ENCODE measurements at places on chromosomes 11 and 22.
A peak's percentile ranks its signal among the peaks of the same experiment; 100 is the strongest.

DNA sequence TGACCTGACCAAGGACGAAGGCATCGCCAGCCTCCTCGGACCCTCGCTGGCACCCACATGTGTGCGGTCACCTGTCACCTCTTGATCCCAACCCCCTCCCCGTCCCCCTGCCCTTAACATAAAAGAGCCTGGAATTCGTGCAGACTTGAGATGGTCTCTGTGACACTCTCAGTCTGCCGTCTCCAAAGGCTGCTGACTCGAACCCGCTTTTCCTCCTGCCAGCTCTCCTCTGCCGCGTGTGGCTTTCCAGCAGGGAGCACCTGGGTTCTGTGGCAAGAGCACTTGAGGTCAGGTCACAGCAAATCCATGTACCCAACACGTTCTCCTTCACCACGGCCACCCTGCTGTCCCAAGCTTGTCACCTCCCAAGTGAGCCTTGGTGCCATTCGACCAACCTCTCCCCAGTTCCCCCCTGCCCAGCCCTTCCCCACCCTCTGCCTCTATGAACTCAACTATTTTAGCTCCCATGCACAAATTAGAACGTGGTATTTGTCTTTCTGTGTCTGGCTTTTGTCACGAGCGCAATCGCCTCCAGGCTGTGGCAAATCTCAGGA is 207.6 kb downstream of the BRD1 start:
- DNase-seq, result no peak

- DNase-seq, result no peak
These were observed 9.4 kb upstream of the PPM1F start for GRCh38 chr22:21961886-21962654.

GRCh38 chr11:124470561-124471227 is 25.2 kb upstream of the OR8B8 start:
- DNase-seq, result peak; percentile 20

DNA sequence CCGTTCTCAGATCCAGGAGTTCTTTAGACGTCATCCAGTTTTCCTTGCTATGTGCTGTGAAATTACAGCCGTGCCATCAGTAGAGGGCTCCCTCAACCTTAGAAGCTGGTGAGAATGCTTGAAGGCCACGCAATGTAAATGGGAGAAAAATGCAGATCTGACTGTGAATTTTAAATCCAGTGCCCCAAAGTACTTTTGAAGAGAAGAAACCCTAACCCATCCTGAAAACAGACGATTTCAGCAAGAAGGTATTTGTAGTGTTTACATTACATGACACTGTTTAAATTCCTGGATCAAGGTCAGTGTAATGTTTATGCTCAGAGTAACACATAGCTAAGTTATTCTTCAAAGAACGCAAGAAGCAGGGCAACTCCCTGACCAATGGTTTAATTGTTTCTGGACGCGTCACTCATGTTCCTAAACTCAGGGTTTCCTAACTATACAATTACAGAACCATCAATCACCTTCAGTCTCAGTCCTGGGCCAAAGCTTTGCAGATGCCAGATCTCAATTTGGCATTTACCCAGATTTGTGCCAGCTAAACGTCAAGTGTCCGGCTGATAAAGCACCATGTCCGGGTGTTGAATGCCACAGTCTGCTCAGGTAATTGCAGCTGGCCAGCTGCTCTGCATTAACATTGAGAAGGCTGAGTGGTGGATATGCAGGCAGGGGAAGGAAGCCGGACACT is 38.2 kb downstream of the ADAMTS8 start:
- DNase-seq, result no peak

- no peak for DNase-seq
These were observed 13.1 kb downstream of the CCDC34 start for GRCh38 chr11:27349919-27350318.

GRCh38 chr22:35641494-35642120 is 6.6 kb upstream of the APOL6 start:
- DNase-seq, result no peak

GRCh38 chr22:24753914-24754313 is 20.6 kb downstream of the PIWIL3 start:
- DNase-seq, result peak; percentile 48

- DNase-seq, result no peak
These were observed 21.1 kb downstream of the EIF3F start for GRCh38 chr11:8008212-8008611.

- DNase-seq, result no peak
These were observed 17.8 kb upstream of the CARS1 start for GRCh38 chr11:3074912-3075589.

- DNase-seq, result no peak
These were observed 860 bp downstream of the TMEM184B start for GRCh38 chr22:38271927-38272372.

GRCh38 chr22:35523167-35523947 is 17.3 kb upstream of the RASD2 start:
- no peak for DNase-seq

GRCh38 chr11:128790196-128790595 is 76.9 kb downstream of the KCNJ1 start:
- DNase-seq, result peak; percentile 21

- no peak for DNase-seq
These were observed 65.5 kb downstream of the AAMDC start for GRCh38 chr11:77886401-77886800.

- no peak for DNase-seq
These were observed 615.6 kb downstream of the TBC1D22A start for GRCh38 chr22:47377926-47378560.

GRCh38 chr11:70912226-70912840 is 340.0 kb downstream of the SHANK2 start:
- DNase-seq, result no peak

DNA sequence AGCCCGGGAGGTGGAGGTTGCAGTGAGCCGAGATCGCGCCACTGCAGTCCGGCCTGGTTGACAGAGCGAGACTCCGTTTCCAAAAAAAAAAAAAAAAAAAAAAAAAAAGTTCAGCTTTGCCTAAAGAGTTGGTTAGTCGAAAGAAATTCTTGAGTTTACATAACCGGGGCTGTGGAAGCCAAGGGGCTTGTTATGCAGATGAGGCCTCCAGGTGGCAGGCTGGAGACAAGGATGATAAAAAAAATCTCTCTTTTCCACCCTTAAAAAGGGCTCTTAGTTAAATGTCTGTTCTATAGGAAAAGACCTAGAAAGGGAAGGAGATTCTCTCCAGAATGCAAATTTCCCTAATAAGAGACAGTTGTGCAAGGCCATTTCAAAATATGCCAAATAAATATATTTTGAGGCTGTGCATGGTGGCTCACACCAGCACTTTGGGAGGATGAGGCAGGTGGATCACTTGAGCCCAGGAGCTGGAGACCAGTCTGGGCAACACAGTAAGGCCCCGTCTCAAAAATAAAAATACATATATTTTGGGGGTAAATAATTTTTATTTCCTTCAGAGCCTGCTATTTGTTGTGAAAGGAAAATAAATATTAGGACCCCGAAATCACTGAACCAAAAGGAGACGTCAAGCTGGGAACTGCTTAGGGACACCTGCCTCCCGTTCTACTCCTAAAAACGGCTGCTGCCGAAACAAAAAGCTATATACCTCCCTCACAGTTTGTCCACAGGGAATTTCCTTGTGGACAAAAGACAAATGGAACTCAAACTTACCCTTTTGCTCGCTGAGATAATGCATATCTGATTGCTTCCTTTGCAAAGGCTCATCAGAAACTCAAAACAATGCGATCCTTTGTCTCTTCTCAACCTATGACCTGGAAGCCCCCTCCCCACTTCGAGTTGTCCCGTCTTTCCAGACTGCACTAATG is 2.4 kb upstream of the IFITM2 start:
- DNase-seq, result peak; percentile 55

GRCh38 chr11:1085440-1086170 is 10.9 kb downstream of the MUC2 start:
- no peak for DNase-seq

DNA sequence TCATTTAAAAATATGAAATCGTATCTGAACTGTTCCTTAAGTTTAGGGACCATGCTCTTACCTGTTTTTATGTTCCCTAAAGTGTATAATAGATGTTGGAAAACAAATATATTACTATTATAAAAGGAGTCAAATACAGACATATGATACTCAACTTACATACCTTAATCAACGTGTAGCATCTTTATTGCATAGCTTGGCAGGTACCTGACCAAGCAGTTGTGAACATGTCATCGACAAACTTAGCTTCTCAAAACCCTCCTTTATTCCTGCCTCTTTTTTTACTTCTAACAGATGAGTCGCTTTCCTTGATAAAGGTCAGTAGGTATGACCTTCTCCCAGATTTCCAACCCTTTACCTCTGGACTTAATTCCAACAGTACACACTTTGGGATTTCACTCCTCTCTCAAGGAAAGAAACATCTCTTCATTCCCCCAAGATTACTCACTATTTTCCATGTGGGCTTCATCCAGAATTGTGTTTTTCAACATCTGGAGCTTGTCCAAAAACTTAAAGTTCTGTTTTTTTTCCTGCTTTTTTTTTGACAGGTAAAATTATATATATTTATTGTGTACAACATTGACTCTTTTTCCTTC is 11.9 kb downstream of the HIPK3 start:
- no peak for DNase-seq

DNA sequence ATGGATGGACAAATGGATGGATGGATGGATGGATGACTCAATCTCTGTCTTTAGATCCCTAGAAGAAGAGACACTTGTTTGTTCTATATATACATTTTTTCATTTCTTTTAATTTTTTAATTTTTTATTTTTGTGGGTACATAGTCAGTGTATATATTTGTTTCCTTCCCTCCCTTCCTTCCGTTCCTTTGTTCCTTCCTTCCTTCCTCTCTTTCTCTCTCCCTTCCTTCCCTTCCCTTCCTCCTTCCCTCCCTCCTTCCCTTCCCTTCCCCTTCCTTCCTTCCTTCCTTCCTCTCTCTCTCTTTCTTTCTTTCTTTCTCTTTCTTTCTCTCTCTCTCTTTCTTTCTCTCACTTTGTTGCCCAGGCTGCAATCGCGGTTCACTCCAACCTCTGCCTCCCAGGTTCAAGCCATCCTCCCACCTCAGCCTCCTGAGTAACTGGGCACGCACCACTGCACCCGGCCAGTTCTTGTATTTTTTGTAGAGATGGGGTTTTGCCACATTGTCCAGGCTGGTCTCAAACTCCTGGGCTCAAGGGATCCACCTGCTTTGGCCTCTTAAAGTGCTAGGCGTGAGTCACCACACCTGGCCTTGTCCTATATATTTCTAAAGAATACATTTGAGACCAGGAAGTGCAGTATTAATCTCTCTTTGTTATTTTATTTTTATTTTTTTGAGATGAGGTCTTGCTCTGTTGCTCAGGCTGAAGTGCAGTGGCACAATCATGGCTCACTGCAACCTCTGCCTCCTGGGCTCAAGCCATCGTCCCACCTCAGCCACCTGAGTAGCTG is 42.5 kb upstream of the AQP11 start:
- DNase-seq, result no peak

DNA sequence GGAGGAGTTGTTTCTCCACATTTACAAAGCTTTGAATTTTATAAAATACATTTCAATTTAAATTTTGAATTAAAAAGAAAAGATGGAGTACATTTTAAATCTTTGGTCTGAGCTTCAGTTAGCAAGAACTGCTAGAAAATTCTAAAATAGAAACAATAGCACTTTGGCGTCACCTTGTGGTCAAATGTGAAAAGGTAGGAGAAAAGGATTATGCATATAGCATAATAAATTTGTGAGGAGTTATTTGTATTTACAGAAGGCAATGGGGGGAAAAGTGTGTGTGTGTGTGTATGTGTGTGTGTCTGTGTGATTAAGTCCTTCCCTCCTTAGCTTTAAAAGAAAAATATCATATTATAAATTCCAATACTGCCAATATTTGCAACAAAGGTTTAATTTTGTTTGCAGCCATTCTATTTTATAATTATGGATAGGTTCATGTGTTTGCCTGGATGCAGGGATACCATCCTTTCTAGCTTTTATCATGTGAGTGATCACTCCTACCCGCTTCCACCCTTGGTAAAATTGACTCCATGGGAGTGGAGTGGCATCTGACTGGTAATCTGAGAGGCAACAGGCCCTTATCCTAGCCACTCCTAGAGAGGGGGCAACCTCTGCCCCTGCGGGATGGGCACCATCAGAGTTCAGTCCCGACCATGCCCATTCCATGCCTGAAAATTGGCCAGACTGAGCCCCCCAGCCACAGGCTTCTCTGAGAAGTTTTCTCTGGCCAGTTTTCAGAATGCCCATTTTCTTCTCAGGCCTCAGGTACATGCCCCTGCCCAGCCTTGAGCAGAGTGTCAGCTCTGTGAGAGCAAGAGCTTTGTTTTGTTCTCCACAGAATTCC is 13.6 kb upstream of the LGR4 start:
- peak; percentile 70 for DNase-seq

- no peak for DNase-seq
These were observed 55.2 kb upstream of the WNT7B start for GRCh38 chr22:46031965-46032851.

DNA sequence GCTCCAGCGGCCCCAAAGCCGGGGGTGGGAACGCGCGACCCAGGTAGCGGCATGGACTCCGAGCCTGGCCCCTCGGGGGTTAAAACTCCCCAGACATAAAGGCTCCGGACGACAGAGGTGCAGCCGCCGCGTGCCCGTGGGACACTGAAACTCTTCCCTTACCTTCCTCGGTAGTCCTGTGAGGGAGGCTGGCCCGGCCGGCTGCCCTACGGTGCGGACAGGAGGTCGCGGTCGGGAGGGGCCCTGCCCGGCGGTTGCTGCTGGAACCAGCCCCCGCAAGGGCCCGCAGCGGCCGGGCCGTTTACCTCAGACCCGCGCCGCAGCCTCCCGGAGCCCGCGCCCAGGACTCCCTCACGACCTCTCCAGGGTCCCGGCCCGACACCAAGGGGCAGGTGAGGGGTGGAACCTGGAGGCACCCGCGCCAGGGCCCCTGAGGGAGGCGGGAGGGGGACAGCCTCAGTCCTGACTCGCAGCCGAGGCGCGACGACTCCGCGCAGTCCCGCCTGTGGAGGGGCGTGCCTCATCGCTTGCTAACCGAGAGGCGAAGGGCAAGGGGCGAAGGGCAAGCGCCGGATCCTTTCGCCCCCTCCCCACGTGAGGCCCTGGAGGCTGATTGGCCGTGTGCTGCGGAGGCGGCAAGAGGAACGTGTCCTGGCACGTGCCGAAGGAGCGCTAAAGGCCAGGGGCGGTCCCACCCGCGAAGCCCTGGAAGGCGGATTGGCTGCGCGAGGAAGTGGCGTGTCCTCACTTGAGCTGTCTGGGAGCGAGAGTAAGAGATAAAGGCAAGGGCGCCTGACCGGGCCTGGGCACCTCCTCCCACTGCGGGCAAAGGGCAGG is at the start of gene UPB1:
Gene UPB1, plus strand, starts transcription at position 805 of the 837 bp plus-strand sequence. CDS start 72 bp downstream, outside the sequence.
- DNase-seq, result no peak

DNA sequence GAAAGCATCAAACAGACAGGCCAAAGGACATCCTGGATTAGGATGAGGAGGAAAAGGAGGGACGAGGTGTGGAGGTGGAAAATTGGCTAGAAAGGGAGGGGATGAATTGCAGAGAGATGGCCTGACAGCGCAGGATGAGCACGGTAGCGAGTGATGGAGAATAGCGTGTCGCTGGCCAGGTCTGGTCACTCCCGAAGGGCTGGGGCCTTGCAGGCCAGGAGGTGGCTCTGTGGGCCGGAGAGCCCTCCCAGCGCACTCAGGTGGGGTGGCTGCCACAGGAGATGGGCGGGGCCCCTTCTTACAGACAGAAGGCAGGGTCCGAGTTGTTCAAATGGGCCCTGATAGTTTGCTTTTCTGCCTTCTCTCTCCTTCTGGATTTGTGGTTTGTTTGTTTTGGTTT is 37.1 kb upstream of the THY1 start:
- DNase-seq, result no peak
